ENCODE measurements at places on chromosomes 5 and 9. TPM values are rescaled to one million over a fixed set of nuclear protein-coding genes. Genes with fewer than 3 reads are reported as not detected.

RRAGA gene
- total RNA-seq, result 58.7 TPM

TUSC1 gene
- total RNA-seq, result 7.1 TPM

DOCK2 gene
- 0.13 TPM for total RNA-seq

SUSD3 gene
- not detected for total RNA-seq

KIF4B gene
- not detected for total RNA-seq

COQ4 gene
- 22.8 TPM for total RNA-seq

TLX3 gene
- not detected for total RNA-seq

PTPRD gene
- 4.0 TPM for total RNA-seq

FAXDC2 gene
- 13.6 TPM for total RNA-seq

CENPK gene
- 14.9 TPM for total RNA-seq

TMC1 gene
- 0.93 TPM for total RNA-seq

BARHL1 gene
- not detected for total RNA-seq

NUTM2F gene
- not detected for total RNA-seq

GCNT4 gene
- 3.5 TPM for total RNA-seq

COL15A1 gene
- total RNA-seq, result 2.7 TPM

SHOC1 gene
- total RNA-seq, result not detected

DMRT3 gene
- not detected for total RNA-seq

LCN15 gene
- not detected for total RNA-seq

ATP6V1G1 gene
- total RNA-seq, result 138 TPM

ADCY2 gene
- total RNA-seq, result under 0.01 TPM

SMIM3 gene
- 52.2 TPM for total RNA-seq

PHF24 gene
- total RNA-seq, result 0.13 TPM

SPINK4 gene
- not detected for total RNA-seq

RLN2 gene
- not detected for total RNA-seq

PCDHA9 gene
- 0.06 TPM for total RNA-seq

ZBTB43 gene
- 14.0 TPM for total RNA-seq

IRX1 gene
- 0.53 TPM for total RNA-seq

SCGB3A1 gene
- total RNA-seq, result not detected

IFNA17 gene
- total RNA-seq, result not detected

AQP3 gene
- total RNA-seq, result 0.26 TPM

CCDC187 gene
- total RNA-seq, result under 0.01 TPM

PLPP6 gene
- total RNA-seq, result 7.3 TPM

ADAMTS2 gene
- 36.5 TPM for total RNA-seq

SPAG8 gene
- 1.7 TPM for total RNA-seq

FRMD3 gene
- 3.9 TPM for total RNA-seq

HMMR gene
- total RNA-seq, result 35.1 TPM

MAMDC4 gene
- 0.68 TPM for total RNA-seq

KCNV2 gene
- total RNA-seq, result not detected

FGF18 gene
- 0.12 TPM for total RNA-seq

BHMT gene
- not detected for total RNA-seq

PCDHB13 gene
- total RNA-seq, result 1.1 TPM

IL9 gene
- not detected for total RNA-seq

FYB1 gene
- total RNA-seq, result 0.26 TPM

IFNA21 gene
- not detected for total RNA-seq

KLHL9 gene
- 42.0 TPM for total RNA-seq

ATOX1 gene
- 106 TPM for total RNA-seq

PAPPA gene
- 21.9 TPM for total RNA-seq

PCDHB6 gene
- total RNA-seq, result 0.37 TPM

SPINK6 gene
- not detected for total RNA-seq
